Activated CD8-positive, alpha-beta T cell treated with anti-CD3 and anti-CD28 coated beads, Interleukin-2, amount 10 ng/mL, durations not matched to agents 7 days and 5 days (primary cell): ENCODE measurements at places on chromosomes 4 and X. TPM values are rescaled to one million over a fixed set of nuclear protein-coding genes. Genes with fewer than 3 reads are reported as not detected.

- peaks cover 13% of the 10 kb centered on the region for H3K4me1 ChIP-seq
- H3K36me3 ChIP-seq: no peaks in the 10 kb centered on the region
- no peak overlapping the region for H3K4me3 ChIP-seq
- peak; percentile 26 for DNase-seq
- peaks cover 6% of the 10 kb centered on the region for H3K27me3 ChIP-seq
Measured at GRCh38 chrX:111100191-111100590, 4.2 kb downstream of the PAK3 start.

Gene MTTP
- total RNA-seq: not detected

GRCh38 chrX:623599-624315, 6.8 kb upstream of the SHOX start:
- H3K27me3 ChIP-seq: peaks cover 60% of the 10 kb centered on the region
- no peak overlapping the region for H3K4me3 ChIP-seq
- no peaks in the 10 kb centered on the region for H3K36me3 ChIP-seq

DNA sequence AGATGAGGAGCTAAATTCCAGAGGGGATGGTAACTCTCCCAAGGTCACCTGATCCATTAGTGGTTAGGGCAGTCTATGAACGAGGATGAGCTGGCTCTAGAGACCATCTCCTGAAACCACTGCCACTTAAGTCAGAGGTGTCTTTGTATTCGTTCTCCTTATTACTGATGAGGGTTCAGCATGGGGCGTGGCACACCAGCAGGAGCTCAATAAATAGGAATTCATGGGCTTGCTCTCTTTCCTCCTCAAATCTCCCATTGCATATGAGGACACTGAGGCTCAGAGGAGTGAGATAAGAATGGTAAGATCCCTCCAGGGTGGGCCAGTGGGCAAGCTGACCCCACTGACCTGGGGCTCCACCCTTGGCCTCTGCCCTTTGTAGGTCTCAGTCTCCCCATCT, 1.7 kb upstream of the GATA1 start:
- H3K4me3 ChIP-seq: no peak overlapping the region
- DNase-seq: no peak
- peaks cover 6% of the 10 kb centered on the region for H3K27me3 ChIP-seq
- H3K4me1 ChIP-seq: peaks cover 10% of the 10 kb centered on the region
- no peaks in the 10 kb centered on the region for H3K36me3 ChIP-seq

Gene ASB12
- not detected for total RNA-seq

Gene POLR2B
- total RNA-seq: 122 TPM
